ENCODE measurements at places on chromosomes 2 and 18. TPM values are rescaled to one million over a fixed set of nuclear protein-coding genes. Genes with fewer than 3 reads are reported as not detected.

DNA sequence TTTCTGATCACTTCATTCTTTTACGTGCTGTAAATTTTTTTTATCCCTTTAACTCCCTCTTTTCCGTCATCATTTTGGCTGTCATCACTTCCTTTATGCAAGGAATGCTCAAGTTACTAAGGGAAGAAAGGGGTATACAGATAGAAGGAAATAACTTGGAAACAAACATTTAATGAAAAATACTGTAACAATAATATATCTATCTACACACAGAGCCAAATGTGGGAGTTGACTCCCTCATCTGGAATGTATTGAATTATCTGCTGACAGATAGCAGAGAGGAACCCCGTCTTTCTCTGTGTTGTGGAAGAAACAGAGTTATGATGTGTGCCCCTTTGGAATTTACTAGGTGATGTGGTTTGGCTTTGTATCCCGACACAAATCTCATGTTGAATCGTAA is 182.5 kb upstream of the NXPH2 start:
- no peak overlapping the region for H3K4me3 ChIP-seq
- H3K36me3 ChIP-seq, result no peaks in the 10 kb centered on the region
- H3K27me3 ChIP-seq, result no peaks in the 10 kb centered on the region
- H3K4me1 ChIP-seq, result no peaks in the 10 kb centered on the region
- no peak overlapping the region for H3K27ac ChIP-seq

DNA sequence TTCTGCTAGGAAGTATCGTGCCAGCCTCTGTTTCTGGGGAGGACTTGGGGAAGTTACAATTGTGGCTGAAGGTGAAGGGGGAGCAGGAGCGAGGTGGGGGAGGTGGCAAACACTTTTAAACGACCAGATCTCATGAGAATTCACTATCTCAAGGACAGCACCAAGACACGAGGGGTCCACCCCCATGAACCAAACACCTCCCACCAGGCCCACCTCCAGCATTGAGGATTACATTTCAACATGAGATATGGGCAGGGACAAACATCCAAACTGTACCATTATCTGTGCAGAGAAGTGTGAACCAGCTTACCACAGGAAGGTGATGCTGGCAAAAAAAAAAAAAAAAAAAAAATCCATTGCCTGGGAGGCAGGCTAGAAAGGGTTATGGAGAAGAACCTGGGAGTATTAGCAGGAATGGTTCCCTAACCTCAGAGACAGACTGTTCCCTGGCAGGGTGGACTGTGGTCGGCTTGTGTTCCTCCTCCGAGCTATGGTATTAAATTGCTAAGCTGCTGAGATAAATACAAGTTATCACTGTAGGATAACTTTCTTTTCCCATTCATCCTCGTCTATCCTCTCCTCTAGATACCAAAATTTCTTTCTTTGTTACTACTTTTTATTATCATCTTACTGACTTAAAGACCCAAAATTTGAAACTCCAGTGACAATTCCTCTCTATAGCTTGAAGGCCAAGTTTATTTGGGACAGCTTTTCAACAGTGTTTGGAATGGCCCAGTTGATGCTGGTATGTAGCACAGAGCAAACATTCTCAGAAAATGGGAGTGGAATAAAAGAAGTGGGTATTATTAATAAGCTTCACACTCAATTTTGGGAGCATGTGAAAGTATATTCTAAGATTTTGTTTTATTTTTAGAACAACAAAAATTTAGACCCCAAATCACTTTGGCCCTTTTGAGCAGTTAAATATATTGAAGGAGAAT is 73.7 kb upstream of the MAP3K20 start:
- H3K4me3 ChIP-seq, result no peak overlapping the region
- no peaks in the 10 kb centered on the region for H3K4me1 ChIP-seq
- no peak overlapping the region for H3K27ac ChIP-seq
- H3K36me3 ChIP-seq, result no peaks in the 10 kb centered on the region

- H3K27ac ChIP-seq, result peak overlapping the region; percentile 41
- no peaks in the 10 kb centered on the region for H3K27me3 ChIP-seq
- peaks cover 73% of the 10 kb centered on the region for H3K36me3 ChIP-seq
- no peak overlapping the region for H3K4me3 ChIP-seq
- no peak for DNase-seq
These were observed 72.3 kb upstream of the ATG16L1 start for GRCh38 chr2:233178994-233179847.

GRCh38 chr2:29753671-29754444 is 167.5 kb downstream of the ALK start:
- no peaks in the 10 kb centered on the region for H3K27me3 ChIP-seq
- H3K27ac ChIP-seq, result no peak overlapping the region
- DNase-seq, result no peak

Gene DSEL
- 6.4 TPM for total RNA-seq

DNA sequence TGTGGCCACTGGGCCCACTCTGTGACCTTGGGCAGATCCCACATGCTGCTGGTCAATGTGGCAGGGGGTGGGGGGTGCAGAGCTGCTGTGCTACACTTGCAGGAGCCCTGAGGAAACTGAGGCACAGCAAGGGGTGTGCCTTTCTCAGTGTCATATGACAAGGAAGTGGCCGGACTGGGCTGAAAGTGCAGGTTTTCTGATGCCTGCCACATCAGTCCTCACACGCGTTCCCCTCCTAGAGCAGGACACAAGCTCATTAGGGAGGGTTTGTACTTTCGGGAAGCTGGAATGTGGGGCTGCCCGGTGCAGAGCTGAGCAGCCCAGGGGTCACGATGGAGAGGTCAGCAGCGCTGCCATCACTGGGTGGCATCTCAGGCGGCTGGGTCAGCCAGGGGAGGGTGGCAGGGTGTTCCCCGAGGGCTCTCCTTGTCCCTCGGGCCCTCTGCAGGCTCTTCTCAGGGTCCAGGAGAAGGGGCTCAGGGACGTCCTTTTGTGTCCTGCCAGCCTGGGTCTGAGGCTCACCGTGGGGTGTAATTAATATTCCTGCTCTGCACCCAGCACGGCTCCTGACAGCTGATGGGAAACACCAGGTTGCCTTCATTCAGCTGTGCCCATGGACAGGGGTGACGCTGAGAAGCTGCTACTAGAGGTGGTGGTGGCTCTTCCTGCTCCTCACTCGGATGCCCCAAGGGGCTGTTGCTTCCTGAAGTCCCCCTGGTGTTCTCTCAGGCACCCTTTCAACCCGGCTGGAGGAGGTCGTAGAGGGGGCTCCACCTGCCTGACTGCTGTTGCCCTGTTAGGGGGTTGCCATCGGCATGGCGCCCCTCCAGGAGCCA is 62.1 kb upstream of the HDAC4 start:
- no peaks in the 10 kb centered on the region for H3K4me1 ChIP-seq
- H3K4me3 ChIP-seq, result no peak overlapping the region
- DNase-seq, result peak; percentile 61
- no peaks in the 10 kb centered on the region for H3K27me3 ChIP-seq
